ENCODE measurements at places on chromosomes 12 and 14.

DNA sequence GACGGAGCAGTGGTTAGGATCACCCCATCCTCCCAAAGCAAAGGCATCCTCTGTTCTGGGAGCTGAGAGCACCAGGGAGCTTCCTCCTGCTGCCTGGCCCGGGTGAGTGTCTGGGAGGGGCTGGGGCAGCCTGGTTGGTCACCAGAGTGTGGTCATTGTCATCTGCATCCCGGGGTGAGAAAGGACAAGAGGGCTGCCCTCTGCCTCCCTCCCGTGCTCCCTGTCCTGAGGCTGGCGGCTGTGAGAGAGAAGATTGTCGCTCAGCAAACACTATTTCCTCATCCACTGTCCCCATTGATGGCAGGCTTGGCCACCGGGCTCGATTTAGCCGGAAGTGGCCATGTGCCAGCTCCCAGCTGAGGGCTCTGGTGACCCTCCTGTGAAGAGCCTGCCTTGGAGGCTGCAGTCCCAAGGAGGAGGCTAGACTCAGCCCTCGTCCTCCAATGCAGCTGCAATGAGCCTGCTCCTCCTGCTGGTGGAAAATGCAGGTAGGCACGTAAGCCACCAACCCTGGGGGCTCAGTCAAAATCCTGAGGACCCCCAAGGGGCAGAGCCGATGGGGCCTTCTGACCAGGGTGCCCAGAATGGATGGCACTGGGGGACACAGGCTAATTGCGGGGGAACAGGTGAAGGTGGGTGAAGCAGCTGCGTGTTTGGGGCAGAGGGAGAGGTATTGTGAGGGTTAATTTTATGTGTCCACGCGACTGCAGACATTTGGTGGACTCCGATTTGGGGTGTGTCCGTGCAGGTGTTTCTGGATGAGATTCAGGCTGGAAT lies 155.7 kb downstream of the KIF26A start:
- DNase-seq = no peak

DNA sequence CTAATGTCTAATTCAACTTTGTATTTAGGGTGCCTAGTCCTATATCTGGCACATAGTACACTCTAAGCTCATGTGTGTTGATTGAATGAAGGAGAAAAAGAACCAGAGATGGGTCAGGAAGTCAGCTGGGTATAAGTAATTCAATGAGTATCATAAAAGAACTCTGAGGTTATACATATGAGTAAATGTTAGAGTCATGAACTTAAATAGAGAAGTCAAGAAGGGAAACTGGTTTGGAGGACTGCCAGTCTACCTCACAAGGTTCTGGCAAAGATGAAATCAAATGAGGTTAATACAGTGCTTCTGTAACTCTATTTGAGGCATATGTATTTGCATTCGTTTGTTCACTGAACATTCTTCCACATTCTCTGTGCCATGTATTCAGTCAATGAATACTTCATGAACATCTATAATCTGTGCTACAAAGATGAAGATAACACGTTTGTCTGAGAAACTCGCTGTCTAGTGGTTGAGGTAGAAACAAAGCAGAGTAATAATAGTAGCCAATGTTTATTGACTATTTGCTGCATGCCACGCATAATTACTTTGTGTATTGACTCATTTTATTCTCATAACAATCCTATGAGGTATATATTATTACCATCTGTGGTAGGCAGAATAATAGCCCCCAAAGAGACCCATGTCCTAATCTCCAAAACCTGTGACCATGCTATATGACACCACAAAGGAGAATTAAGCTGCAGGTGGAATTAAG lies 88.9 kb downstream of the PTGER2 start:
- no peak for DNase-seq

DNA sequence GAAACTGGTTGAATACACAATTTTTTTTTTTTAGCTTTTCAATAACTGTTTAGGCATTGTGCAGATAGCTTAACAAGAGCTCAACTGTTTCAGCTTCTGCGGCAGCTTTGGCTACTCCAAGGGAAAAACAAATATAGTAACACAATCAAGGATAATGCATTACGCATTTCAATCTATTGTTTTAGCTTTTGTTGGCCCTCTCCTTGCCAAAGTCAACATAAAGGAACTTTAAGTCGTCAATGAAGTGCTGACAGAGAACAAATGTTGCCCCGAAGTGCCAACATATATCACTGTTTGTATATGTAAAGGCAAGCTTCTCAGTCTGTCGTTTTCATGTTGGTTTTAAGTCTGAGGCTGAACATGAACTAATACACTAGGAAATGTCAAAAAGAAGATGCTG lies 1087.4 kb upstream of the FLRT2 start:
- DNase-seq = no peak

DNA sequence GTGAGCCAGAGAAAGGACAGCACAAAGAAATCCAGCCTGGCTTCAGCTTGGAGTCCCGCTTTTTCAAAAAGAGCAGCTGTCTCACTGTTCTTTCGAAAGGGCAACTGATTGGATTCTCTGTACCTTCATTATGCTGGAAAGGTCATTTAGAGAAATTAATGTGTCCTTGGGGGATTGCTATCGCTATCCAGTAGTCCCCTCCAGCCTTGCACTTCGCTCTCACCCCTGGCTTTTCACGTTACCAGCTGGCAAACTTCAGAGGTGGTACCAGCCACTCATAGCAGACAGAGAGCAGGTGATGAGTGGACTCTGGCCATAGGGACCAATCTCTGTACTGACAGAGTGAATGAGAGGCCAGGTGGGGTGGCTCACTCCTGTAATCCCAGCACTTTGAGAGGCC lies 11.8 kb upstream of the NUAK1 start:
- no peak for DNase-seq

GRCh38 chr14:59117754-59118528 lies 70.5 kb upstream of the DAAM1 start:
- DNase-seq = no peak

GRCh38 chr14:64688811-64689281 lies 15.4 kb upstream of the PLEKHG3 start:
- no peak for DNase-seq

- DNase-seq = no peak
Observed at GRCh38 chr12:121534495-121535148, 46.2 kb downstream of the KDM2B start.

- DNase-seq = no peak
Observed at GRCh38 chr14:81516986-81517797, 16.5 kb downstream of the SEL1L start.

GRCh38 chr14:38135106-38135867 lies 72.4 kb upstream of the SSTR1 start:
- DNase-seq = no peak

DNA sequence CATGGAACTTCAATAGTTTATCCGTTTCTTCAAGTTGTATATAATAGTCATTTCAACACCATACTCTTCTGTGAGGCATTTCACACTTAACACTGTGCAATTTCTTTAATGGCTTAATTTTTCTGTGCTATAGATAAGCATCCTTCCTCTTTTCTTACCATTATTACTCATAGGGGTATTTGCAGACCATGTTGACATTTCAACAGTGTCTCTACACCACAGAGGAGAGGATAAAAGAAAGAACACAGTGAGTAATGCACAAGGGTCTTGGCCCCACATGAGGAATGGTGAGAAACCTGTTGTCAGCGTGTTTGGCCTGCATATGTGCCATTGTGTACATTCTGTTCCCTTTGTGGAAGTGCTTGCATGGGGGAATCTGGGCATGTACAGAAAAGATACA lies 421.5 kb upstream of the MDGA2 start:
- DNase-seq = no peak
